Activated CD8-positive, alpha-beta memory T cell treated with anti-CD3 and anti-CD28 coated beads for 4 hours (primary cell): ENCODE measurements at places on chromosomes 4 and X.

GRCh38 chrX:129842510-129843208, 1.0 kb downstream of the ZDHHC9 start:
- DNase-seq: no peak

GRCh38 chr4:111542056-111542455, 603.2 kb upstream of the FAM241A start:
- no peak for DNase-seq

GRCh38 chr4:153758136-153758535, 1.7 kb downstream of the RNF175 start:
- no peak for DNase-seq

- no peak for DNase-seq
Observed at GRCh38 chrX:2536974-2537373, 36.2 kb upstream of the DHRSX start.
